ACHN (cell line): ENCODE measurements at places on chromosomes 3 and 15.

DNA sequence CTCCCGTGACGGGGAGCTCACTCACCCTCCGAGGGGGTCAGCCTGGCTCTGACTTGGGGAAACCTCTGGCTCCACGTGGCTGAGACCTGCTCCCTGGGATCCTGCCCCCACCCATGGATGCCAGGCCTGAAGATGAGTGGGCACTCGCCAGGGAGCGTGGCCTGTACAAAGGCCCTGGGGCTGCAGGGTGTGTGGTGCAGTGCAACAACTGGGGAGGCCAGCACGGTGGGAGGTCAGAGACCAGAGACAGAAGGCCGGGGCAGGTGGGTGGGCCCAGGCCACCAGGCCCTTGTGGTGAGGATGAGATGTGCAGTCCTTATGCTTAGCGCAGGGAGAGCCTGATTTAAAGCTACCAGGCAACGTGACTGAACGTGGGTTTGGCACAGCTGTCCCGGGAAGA, 5.0 kb downstream of the DNAJB8 start:
- no peak for DNase-seq

GRCh38 chr3:84547971-84548970, 410.5 kb upstream of the CADM2 start:
- DNase-seq, result peak; percentile 31

DNA sequence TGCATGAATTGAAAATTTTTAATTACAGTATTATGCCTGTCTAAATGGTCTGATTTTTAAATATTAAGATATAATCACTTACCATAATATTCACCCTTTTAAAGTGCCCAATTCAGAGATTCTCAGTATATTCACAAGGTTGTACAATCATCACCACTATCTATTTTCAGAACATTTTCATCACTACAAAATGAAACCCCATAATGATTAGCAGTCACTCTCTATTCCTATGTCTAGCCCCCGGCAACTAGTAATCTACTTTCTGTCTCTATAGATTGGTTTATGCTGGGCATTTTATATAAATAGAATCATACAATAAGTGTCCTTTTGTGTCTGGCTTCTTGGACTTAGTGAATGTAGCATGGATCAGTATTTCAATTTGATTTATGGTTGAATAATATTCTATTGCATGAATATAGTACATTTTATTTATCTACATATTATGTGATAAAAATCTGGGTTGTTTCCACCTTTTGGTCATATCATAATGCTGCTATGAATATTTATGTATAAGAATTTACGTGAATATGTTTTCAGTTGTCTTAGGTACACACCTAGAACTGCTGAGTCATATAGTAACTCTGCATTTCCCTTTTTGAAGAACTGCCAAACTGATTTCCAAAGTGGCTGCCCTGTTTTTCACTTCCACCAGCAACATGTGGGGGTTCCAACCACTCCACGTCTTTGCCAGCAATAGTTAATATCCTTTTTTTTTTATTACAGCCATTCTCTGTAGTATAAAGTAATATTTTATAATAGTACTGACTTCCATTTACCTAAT, 485.7 kb upstream of the ZNF385D start:
- no peak for DNase-seq

DNA sequence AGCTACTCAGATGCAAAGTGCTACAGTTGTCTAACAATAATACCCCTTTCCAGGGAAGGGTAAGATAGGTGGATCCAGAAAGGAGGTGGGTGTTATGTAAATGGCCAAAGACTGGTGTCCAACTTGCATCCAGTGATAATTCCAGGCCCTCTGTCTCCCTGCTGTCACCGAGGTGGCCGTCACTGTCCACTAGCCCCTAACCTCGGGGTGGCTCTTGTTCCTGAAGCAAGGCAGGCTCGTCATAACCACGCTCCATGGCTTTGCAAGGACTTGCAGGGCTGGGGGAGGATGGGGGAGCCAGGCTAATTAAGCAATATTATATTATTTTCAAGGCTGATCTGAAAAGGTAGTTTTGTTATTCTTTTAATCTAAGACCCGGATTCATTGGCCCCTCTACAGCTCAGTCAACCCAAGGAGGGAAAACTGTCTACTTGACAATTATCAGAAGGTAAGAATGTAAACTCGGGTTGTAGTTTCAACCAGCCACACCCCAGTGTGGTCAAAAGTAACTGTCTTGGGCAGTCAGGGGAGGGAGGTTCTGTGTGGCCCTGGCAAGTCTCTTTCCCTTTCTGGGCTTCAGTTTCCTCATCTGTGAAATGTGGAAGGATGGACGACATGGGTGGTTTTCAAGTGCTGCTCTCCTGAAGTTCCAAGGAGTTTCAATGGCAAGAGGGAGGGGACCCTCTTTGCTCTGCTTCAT, 220.1 kb upstream of the BHLHE40 start:
- DNase-seq, result no peak

DNA sequence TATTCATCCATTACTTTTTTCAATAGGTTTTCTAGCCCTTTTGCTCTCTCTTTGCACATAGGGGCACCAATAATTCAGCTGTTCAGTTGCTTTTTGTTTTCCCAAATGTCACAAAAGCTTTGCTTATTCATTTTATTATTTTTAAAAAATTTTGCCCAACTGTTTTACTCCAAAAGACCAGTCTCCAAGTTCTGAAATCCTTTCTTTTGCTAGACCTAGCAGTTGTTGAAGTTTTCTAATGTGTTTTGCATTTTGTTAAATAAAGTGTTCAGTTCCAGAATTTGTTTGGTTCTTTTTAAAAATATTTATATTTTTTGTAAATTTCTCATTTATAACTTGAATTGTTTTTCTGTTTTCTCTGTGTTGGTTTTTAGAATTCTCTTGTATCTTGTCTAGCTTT, 1227.3 kb downstream of the ROBO2 start:
- no peak for DNase-seq

- DNase-seq, result no peak
Observed at GRCh38 chr3:45249391-45249790, 23.3 kb upstream of the TMEM158 start.

- DNase-seq, result no peak
Observed at GRCh38 chr3:133984975-133985374, 44.8 kb downstream of the SLCO2A1 start.

DNA sequence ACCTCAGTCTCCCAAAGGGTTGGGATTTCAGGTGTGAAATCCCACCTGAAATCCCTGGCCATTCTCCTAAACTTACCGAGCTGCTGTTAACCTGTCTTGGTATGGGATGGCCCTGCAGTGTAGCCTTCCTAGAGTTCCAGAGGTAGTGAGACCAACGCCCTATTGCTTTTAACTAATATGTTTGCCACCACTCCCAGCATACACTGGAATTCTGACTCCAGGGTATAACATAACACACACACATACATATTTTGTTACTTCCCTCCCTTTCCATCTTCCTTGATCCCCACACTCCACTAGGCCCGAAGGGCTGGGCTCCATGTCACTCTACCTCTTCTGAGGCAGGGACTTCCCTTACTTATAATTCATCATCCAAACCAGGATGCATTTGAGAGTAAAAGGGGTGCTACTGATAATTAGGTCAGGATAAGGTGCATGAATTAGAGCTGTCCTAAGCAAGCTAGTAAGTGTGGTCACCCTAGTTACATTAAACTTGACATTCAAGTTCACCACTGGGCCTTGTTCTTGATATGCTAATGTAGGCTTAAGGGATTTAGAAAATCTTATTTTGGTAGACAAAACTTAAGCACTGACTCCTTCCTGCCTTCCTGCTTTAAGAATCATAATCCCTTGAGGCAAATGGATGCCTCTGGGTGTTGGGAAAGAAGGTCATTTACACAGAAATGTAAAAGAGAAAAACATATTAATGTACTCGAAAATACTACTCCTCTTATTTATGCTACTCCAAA, 317.6 kb downstream of the MAGI1 start:
- DNase-seq, result no peak

- DNase-seq, result no peak
Observed at GRCh38 chr15:37076543-37076942, 23.8 kb downstream of the MEIS2 start.

- no peak for DNase-seq
Observed at GRCh38 chr3:42608581-42608980, 8.1 kb downstream of the NKTR start.

DNA sequence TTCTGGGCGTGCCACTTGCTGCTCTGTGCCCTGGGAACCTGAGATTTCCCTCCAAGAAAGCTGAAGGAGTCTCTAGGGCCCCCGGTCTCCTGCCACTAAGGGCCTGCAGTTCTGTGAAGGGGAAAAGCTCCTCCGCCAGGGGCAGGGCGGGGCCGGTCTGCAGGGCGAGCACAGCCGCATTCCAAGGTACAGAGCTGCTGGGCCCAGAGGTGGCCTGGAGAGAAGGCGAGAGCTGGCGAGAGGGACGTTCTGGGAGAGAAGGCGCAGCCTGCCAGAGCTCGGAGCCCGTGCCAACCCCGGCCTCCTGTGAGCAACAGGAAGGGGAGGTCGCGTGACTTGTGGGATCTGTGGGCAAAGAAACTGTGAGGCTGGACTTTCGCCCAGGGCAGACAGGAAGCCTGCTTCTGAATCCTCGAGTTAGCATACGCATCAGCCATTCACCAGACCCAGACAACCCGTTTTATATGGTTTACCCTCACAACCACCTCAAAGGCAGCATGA, 500.4 kb downstream of the SHQ1 start:
- DNase-seq, result no peak

DNA sequence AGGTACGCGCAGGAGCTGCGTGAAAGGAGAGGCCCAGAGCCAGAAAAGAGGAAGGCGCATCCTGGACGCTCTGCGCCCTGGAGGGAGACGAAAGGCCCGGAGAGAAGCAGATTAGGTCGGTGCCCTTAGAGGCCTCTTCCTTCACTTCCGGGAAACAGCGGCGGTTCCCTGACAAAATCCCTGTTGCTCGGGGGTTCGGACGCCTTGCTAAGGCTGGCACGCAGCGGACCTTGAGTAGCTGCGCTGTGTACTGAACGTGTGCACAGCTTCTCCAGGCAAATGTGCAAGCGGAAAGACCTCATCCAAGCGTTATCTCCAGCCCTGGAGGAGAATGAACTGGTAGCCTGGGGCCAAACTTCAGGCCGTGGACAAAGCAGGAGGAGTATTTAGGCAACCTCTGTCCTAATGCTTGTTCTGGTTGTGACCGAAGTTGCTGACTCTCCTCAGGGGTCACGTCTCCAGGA, 3.0 kb upstream of the SOX14 start:
- DNase-seq, result no peak

- no peak for DNase-seq
Observed at GRCh38 chr3:97430601-97431000, 334.0 kb upstream of the ARL6 start.
